ENCODE measurements at places on chromosomes 4 and X.

- no peak for DNase-seq
These were observed 354.1 kb downstream of the CAMK2D start for GRCh38 chr4:113407409-113407808.

DNA sequence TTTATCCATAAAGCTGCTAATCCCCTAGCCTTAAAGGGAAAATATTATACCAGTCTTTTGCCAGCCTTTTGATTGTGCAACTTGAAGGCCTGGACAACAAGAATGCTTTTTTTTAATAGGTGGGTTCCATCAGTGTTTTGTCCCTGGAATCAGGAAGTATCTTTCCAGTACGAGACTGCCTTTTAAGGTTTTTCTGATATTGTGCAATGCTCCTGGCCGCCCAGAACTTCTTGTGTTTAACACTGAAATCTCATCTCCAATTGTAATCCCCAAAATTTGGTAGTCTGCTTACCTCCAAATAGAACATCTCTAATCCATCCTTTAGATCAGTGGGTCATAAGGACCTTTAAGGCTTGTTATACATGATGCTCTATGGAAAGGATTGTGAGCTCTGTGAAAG lies 256.7 kb downstream of the NAF1 start:
- no peak for DNase-seq

DNA sequence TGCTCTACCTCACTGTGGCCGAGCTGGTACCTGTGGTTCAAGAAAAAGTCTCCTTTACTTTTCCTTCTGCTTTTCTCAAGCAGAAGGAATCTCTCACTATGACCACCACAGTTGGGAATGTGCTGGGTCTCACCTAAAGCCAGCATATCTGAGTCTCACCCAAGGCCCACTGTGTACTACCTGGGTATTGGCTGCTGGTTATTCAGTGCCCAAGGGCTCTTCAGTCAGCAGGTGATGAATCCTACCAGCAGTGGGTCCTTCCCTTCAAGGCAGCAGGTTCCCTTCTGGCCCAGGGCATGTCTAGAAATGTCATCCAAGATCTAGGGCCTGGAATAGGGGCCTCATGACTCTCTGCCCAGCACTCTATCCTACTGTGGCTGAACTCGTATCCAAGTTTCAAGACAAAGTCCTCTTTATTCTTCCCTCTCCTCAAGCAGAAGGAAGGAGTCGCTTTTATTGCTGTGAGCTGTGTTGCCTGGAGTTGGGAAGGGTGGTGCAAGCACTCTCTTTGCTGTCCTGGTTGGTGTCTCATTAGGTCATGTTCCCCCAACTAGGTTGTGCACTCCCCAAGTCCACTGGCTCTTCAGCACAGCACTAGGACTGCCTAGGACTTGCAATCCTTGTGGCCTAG lies 6.1 kb downstream of the CXCL10 start:
- DNase-seq = no peak

DNA sequence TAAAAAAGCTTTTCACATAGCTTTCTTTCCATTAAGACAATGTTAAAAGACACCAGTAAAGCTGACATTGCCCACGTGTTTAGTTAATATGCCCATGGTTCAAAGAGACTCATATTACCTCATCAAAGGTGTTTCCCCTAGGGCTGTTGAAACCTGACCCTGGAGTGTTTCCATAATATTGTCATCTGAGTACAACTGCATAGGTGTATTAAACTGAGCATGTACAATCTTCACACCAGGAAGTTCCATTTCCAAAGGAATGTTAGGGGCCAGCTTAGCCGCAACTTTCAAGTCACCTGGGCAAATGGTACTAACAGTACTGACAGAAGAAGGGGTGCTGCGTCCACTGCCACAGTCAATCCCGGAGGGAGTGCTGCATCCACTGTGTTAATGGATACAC lies 27.1 kb downstream of the PDLIM3 start:
- DNase-seq = no peak

GRCh38 chrX:21839334-21840192 lies at the start of gene MBTPS2:
MBTPS2 (plus strand) TSS chrX:21839617; CDS start chrX:21839735, 118 bp downstream.
- peak; percentile 82 for DNase-seq

DNA sequence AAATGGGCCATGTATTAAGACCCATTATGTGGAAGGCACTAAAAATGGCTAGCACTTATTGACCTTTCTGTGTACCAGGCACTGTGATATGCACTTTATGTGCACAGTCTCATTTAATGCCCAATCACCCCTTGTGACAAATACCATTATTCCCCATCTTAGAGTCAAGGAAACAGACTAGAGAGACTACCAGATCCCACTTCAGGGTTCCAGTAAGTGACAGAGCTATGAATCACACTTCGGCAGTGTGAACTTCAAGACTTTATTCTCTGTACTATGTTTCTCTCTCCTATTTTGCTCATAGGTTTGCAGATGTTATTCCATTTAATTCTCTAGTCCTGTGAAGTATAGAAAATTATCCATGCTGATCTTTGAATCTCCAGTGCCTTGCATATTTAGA lies 107.0 kb downstream of the NFKB1 start:
- DNase-seq = no peak

GRCh38 chrX:66021401-66021764 lies 18.5 kb downstream of the VSIG4 start:
- DNase-seq = no peak

- DNase-seq = no peak
These were observed 5.7 kb upstream of the TADA2B start for GRCh38 chr4:7037425-7037824.

DNA sequence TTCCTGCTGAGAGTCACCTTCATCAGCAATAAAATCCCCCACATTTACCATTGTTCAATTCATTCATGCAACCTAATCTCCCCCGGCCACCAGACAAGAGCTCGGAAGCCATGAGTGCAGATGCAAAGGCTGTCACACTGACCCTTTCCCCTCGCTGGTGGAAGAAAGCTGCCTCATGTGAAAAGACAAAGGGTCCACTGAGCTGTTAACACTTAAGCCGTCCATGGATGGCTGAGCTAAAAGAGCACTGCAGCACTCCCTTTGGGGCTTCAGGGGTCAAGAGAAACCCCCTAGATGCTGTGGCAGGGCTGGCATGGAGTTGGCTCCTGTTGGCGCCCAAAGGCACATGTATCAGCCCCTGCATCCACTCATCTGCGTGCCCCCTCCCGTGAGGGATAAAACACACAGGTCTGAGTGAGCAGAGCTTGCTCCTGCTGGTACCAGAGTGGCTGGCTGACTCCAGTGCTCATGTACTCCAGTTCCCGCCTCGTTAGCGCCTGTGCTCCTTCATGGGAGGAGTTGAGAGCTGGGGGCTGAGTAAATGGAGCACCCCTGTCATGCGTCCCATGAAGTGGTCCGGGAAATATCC lies 216.5 kb downstream of the PDHA2 start:
- no peak for DNase-seq

DNA sequence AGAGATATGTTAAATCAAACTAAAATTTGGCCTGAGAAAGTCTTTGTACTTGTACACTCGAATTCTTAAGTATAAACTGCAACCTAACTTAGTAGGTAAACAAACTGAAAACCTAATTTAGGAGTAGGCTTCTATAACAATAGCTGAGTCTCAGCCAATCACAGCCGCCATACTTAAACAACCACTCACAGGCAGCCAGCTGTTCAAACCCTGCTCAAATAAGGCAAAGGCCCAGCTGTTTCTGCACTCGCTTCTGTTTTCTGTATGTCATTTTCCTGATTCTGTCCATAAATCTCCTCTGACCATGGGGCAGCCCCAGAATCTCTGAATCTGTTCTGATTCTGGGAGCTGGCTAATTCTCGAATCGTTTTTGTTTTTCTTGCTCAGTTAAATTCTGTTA lies 7.8 kb upstream of the PLS3 start:
- no peak for DNase-seq

DNA sequence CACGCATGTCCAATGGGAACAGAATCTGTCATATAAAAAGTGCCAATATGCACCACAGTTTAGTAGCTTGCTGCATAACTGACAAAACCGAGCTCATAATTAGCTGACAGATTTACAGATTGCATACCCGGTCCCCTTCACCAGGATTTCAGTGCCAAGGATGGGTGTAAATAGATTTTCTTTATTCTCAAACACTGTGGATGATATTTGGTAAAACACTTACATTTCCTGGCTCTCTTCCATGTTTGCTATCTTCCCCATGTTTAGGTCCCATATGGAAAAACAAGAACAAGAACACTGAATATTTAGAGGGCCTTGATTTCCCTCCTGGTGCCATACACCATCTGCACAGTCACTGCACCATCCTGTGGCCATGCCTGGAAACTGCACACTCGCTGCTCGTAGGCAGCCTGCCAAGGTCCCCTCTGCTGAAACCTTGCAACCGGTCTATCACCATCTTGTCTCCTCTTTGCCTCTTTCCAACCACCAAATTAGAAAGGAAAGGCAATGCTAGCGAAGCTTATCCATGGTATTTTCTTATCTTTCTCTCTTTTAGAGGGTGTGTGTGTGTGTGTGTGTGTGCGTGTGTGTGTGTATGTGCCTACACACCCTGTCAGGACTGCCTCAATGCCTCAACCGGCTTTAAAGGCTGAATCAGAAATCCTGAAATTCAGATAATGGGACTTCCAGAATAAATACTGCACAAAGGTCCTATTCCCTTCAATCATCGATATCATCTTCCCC lies 124.2 kb upstream of the MBNL3 start:
- peak; percentile 39 for DNase-seq
